Stimulated activated CD8-positive, alpha-beta memory T cell treated with anti-CD3 and anti-CD28 coated beads, Interleukin-7, amount 100 ng/mL, for 1 hour (primary cell): ENCODE measurements at places on chromosomes 5 and 9.

GRCh38 chr9:91676046-91676445 is 252.4 kb upstream of the NFIL3 start:
- DNase-seq = no peak

DNA sequence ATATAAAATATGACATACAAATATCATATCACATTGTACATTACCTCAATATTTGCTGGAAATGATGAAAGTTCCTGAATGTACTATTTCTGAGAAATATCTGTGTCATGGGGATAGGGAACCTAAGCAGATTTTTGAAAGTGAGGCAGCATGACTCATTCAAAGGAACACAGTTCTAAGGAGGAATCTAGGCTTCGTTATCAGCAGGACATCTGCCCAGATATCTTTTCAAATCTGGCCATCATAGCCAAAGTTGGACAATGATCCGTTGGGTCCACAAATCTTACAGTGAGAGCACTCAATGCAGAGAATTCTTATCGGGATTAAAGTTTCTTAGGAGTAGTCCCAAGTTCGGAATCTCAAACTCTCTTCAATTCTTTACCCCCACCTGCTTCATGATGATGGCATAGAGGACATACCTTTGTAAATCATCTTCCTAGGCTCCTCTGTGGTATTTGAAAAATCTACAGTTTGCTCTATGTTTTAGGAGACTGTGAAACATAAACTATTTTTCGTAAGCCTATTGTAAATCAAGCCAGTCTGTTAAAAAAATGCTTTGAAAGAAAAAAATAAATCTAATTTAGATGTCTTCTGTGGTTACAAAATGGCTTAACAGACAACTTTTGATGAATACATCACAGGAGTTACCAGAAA is 29.4 kb upstream of the ALDH1A1 start:
- no peak for DNase-seq

DNA sequence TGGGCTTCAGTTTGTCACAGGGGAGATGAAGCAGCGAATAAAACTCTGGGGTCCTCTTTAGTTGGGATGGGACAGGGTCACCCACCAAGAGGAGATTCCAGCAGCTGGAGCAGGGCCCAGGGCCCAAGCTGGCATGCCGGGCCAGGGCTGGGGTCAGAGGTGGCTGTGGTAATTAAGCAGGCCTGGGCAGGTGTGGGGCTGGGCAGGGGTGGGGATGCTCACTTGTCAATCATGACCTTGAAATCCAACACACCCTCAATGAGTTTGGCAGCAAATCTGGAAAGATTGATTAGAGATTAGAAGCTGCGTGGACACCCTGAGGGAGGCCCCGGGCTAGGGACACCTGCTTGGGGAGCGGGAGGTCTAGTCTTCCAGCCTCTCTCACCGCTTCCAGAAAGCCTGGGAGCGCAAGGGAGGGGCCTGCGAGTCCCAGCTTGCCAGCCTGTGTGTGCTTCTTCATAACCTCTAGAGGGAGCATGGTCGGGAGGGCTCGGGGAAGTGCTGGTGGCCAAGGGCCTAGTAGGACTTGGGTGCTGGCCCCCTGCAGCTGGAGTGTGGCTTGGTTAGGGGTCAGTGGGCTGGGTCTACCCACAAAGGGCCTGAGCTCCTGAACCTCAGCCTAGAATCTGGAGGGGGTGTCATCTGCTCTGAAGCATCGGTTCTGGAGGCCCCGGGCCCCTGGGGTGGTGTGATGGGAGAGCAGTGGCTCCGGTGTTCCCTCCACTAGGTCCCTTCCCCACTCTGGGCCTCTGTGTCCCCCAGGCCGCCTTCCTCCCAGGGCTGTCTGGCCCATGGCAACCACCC is 7.6 kb downstream of the CRAT start:
- DNase-seq = no peak

- DNase-seq = no peak
These were observed 41.3 kb upstream of the TAL2 start for GRCh38 chr9:105621001-105621400.

DNA sequence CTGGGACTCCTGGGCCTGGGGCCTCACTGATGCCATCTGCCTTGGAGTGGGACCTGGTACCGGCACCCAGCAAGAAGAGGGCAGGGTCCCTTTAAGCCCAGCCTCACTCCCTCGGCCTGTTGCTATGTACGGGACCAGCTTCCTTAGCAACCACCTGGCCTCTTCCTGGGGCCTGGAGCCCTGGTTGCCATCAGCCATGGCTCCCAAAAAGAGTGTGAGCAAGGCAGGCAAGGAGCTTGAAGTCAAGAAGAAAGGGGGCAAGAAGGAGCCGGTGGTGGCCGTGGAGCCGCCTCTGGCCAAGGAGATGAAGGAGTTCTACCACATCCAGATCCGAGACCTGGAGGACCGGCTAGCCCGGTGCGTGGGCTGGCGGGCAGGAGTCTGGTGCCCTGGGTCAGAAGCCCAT is at the start of gene CFAP157:
Gene CFAP157 (plus strand): TSS at position 153 of the 406 bp plus-strand sequence. CDS start 44 bp downstream, at position 197.
- DNase-seq = no peak

GRCh38 chr9:116325924-116326323 is 172.3 kb downstream of the PAPPA start:
- no peak for DNase-seq

DNA sequence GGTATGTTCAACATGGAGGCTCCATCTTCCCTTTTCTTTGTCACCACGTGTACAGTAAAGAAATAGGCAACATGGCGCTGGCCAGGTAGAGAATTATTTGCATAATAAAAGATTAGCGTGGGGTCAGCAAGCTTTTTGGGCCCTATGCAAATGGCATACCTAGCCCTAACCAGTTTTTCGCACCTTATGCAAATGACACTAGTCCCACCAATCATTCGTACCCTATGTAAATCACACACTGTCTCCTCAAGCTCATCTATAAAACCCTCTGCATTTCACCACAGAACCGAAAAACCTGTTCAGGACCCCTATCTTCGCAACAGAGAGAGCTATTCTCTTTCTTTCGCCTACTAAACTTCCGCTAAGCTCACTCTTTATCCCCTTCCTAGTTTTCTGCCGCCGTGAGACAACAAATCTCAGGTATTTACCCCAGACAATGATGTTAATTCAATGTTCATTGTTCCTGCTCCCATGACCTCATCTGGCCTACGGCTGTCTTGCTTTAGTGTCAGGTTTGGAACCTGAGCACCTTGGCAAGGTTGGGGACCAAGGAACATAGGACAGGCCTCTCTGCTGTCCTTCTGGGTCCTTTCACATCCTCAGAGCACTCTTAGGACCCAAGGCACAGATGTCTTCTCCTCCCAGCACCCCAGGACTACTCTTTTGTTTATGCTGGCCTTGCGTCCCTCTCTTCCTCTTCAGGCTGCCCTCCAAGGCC is 180.7 kb upstream of the RAI14 start:
- DNase-seq = no peak

- DNase-seq = no peak
These were observed 14.7 kb downstream of the PBX3 start for GRCh38 chr9:125761676-125762450.

- no peak for DNase-seq
These were observed 287.3 kb downstream of the EBF1 start for GRCh38 chr5:158812408-158812807.

GRCh38 chr9:116087751-116088194 is 65.8 kb upstream of the PAPPA start:
- no peak for DNase-seq

GRCh38 chr5:146116361-146116760 is 11.0 kb upstream of the PLAC8L1 start:
- no peak for DNase-seq

- DNase-seq = no peak
These were observed 368.4 kb upstream of the ITGA1 start for GRCh38 chr5:52419357-52419756.

DNA sequence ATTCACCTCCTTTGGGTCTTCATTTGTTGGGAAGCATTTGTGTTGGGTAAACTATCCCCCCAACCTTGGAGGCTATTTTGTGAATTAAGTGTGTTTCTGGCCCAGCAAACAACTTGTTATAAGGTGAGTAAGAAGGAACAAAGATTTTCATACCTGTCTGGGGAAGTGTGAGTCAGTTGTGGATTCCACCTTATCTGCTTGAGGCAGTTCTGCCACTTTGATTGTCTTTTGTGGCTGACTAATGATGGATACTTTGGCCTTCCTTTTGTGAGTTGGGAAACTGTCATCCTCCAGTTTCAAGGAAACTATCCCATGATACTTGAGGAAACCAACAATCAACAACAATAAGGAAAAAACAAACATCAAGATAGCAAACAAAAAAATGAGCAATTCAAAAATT is 24.6 kb upstream of the CER1 start:
- no peak for DNase-seq

DNA sequence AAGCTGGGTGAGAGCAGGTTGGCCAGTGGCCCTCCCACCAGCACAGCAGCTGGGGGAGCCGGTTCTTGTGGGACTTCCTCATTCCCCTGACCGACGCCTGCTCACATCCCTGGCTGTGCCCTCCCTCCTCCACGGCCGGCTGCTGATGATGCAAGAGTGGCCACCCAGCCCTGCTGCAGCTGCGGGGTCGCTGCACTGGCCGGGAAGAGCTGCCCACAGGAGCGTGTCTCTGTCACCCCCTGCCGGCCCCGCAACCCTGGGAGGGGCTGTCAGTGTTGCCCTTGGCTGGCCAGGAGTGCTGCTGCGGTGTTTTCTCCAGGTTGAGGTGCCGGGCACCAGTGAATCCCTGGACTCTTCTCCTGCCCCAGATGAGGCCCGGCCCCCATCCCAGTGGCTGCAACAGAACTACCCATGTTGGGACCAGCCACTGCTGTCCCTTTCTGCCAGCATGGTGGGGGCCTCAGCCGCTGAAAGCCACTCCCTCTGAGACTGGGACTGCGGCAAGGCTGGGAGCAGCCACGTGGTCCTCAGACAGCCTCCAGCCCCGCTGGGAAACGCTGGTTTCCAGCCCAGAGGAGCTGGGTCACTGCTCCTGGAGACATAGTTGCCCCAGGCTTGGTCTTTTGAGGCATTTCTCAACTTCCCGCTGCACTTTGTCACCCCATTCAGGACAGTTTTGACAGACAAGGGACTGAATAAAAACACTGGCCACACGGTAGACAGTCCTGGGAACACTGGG is 739 bp downstream of the CARD9 start:
- no peak for DNase-seq

DNA sequence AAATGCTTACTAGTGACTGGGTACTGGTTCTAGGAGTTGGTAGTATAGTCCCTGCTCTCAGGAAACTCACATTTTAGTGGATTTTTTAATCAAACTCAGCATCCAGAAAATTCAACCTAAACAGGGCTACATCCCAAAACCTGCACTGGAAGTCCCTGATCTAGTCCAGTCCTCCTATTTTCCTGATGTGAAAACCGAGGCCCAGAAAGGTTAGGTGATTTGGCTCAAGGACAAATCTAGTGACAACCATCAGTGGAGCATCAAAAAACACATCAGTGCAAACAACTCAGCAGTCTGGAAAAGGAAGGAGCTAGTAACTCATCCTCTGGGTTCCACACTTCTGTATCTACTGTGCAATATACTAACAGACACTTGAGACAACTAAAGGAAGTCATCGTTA is 38.2 kb downstream of the SERINC5 start:
- DNase-seq = no peak

GRCh38 chr9:19998153-19998552 is 209.3 kb upstream of the SLC24A2 start:
- no peak for DNase-seq
